Caki2 (cell line): ENCODE measurements at places on chromosomes 4 and X.

GRCh38 chr4:157242871-157243270 is 22.3 kb downstream of the GRIA2 start:
- no peak for DNase-seq

GRCh38 chr4:44016570-44017421 is 431.8 kb downstream of the KCTD8 start:
- DNase-seq, result no peak

DNA sequence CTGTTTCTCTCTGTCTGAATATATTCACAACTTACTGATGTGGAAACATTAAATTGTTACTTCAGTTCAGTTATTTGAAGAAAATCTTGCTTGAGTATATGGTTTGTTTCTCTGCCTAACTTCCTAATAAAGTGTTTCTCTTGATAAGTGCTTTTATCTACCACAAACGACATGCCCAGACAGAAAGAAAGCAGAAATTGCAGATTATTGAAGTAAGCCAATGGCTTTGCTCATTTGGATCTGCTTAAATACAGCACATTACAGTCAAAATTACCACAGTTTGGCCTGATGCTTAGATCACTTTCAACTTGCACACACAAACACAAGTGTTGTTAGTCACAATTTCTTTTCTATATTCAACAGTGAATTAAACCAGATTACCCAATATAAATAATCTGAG is 68.0 kb downstream of the ATOH1 start:
- no peak for DNase-seq

DNA sequence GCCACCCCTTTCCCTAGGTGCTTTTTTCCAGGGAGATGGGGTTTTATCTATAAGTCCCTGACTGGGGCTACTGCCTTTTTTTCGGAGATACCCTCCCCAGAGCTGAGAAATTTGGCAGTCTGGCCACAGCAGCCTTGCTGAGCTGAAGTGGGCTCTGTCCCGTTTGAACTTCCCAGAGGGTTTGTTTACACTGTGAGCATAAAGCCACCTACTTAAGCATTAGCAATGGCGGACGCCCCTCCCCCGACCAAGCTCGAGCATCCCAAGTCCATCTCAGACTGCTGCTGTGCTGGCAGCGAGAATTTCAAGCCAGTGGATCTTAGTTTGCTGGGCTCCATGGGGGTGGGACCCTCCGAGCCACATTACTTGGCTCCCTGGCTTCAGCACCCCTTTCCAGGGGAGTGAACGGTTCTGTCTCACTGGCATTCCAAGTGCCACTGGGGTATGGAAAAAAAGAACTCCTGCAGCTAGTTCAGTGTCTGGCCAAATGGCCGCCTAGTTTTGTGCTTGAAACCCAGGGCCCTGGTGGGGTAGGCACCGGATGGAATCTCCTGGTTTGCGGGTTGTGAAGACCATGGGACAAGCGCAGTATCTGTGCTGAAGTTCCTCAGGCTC is 456.4 kb upstream of the HTR2C start:
- no peak for DNase-seq

DNA sequence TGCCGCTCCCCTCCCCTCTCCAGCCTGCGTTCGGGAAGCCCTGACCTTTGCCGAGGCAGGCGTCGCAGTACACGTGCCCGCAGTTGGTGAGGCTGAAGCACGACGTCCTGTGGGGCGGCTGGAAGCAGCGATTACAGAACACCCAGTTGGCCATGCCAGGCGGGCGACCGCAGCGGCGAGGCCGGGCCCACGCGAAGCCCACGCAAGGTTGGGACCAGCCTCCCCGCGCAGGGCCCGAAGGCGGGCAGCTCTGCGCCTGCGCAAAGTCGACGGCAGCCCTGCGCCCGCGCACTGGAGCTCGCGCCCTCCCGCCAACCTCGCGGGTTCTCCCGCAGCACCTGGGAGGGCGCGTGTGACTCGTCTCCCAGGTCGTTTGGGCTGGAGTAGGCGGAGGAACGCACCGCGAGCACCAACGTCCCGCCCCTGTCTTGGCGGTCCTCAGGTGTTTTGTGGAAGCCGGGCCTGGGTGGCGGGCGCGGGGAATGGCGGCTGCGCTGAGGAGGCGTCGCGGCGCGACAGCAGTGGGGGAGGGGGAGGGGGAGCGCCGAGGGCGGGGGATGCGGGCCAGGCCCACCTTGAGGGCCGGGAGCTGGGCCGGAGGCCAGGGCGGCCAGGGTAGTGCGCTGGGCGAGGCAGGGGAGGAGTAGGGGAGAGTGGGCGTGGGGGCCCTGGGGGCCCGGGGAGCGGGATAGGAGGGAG is at the start of gene RNF212:
TSS of gene RNF212 (minus strand) at position 254 of the 699 bp plus-strand sequence. CDS start at position 154, 100 bp downstream.
- no peak for DNase-seq

GRCh38 chrX:141467442-141467841 is 117.1 kb downstream of the SPANXA1 start:
- no peak for DNase-seq

DNA sequence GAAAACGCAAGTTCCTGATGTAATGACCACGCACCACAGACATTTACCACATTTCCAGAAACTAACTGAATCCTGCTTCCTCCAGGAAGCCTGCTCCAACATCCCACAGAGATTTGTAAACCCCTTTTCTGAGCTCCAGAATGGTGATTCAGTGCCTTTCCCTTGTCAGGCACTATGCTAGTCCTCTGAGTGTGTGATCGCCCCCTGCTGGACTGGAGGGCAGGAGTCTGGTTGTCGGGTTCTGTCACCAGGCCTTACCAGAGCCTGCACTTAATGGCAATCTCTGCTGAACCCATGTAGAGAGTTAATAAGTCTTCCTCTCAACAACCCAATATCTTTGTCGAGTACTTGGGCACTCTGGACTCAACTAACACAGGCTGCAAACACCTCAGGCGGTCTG is 14.5 kb upstream of the KDM5C start:
- no peak for DNase-seq

- peak; percentile 60 for DNase-seq
Measured at GRCh38 chr4:6944301-6945051, 34.9 kb downstream of the TBC1D14 start.

DNA sequence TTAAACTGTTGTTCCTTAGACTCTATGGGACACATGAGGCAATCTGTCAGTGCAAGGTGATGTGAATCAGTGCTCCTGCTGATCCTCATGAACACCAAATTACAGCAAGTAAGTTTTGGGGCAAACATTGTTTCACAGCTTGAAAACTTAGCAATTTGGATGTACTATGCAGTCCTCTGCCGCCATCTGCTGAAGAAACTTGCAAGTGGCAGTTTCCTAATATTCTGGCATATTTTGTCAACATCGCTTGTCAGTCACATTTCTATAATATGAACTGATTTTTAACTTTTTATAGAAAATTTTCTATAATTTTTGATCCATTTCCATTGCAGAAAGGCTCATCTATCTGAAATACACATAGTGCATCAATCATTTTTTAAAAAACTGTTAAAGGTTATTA is 56.3 kb downstream of the ZAR1 start:
- no peak for DNase-seq

DNA sequence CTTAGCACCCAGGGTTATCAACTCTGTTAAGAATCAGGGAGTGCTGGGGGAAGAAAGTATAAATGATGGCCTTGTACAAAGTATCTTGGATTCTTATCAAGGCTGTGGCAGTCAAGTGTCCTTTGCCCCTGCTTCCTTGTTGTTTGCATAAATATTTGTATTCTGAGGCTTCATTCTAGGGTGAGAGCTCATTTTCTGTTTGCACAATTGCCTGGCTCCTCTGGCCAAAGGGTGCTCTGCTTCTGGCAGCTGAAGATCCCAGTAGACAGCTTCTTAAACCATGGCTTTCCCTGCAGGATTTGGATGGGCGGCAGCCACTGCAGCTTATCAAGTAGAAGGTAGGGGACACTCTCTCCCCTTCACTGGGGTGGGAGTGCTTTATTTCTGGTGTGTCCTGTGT is at the start of gene GBA3:
TSS of gene GBA3 (plus strand) at position 202 of the 400 bp plus-strand sequence.
- no peak for DNase-seq

- DNase-seq, result no peak
Measured at GRCh38 chr4:184424279-184424678, 50.1 kb downstream of the IRF2 start.

DNA sequence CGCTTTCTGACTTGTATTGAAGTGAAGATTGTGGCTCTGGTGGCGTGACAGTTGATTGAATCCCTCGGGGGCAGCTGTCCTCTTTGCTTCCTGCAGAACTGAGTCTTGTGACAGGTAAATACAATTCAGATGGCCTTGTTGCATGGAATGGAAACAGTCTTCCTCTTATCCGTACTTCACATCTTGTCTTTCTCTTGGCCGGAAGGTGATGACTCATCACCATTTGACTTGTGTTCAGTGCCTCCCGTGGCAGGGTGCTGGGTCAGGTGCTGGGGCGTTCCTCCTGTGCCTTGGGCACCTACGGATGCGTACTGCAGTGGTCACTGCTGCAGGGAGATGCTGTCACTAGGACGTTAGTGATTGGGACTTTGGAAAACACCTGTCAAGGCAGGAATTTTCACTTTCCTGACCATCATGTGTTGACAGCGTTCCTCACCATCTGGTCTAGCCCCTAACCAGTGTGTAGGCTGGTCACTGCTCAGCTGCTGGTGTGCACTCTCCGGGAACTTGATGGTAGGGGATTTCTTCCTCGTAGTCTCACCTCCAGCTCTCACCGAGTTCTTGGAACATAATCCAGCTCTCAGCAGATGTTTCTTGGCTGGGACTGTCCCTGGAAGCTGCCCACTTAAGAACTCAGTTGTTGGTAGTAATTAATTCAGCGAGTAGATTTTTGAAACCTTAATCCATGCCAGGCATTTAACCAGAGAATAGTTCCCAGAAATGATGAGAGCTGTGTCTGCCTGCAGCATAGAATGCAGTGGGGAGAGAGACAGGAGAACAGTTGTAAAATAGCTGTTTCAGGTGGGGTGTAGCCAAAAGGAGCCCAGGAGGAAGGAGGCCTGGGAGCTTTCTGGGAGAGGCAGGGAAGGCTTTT is 7.2 kb downstream of the TBC1D14 start:
- peak; percentile 89 for DNase-seq

GRCh38 chr4:148015058-148015457 is 283.2 kb downstream of the ARHGAP10 start:
- DNase-seq, result no peak

DNA sequence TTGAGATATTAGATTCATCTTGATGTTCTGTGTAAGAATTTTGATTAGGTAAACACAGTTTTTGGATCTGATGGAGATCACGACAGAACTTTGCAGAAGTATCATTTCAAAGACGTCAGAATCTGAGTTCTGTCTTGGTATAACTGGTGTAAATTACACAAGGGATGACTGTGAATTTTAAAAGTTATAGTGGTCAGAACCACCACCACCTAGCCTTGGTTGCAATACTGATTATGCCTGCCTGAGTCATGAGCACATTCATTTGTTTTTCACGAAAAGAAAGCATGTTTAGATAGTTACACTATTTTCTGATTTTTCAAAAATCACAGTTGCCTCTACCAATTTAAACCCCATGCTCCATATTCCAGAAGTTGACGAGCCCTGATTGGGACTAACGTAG is 54.8 kb downstream of the ZFX start:
- no peak for DNase-seq

GRCh38 chr4:103753868-103754653 is 34.3 kb upstream of the TACR3 start:
- DNase-seq, result no peak

GRCh38 chrX:126137899-126138298 is 28.2 kb downstream of the DCAF12L2 start:
- peak; percentile 2 for DNase-seq

DNA sequence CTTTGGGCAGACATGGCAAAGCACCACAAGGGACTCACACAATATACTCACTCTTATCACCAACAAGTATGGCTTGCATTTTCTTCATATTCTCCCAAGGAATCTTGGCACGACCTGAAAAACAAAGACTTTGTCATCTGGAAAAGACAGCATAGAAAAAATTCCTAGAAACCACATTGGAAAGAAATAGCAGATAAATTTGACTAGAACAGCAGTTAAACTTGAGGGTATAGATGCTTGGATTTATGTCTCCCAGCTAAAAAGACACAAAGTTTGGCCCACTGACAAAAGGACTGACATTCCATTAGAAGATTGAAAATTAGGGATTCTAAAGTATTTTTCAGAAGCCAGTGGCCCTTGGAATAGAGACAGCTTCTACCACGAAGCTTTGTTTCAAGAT is 6.9 kb upstream of the VEGFC start:
- DNase-seq, result no peak

GRCh38 chrX:101347859-101348451 is 587 bp downstream of the TIMM8A start:
- DNase-seq, result no peak

DNA sequence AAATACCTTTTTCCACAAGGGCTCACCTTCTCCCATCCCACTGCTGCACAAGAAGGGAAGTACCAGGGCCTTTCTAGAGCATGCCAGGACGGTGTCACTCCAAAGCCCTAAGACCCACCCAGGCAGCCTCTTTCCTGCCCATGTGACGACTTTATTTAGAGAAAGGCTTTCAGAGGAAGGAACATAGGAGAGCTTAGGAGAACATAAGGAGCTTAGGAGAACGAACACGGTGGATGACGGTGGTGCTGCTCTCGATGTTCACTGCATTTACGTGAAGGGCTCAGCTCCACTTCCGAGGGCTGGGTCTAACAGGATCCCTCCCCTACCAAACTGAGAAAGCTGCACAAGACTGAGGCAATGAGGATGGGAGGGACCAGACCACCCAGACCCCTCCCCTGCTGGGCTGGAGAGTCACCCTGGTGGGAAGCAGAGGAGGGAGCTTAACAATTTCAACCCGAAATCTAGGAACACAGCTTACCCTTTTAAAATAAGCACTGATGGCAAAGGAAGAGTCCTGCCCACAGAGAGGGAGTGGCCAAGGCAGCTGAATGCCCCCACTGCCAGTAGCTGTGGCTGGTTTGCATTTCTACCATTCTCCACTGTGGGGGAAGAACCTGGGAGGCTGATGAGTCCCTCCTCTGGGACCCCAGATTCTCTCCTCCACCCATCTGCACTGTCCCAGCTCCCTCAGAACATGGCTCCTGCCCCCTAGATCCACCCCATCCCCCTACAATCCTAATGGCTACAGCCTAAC is 29.8 kb downstream of the ZFYVE28 start:
- no peak for DNase-seq

GRCh38 chr4:159142681-159143384 is 40.0 kb downstream of the RAPGEF2 start:
- DNase-seq, result no peak

- no peak for DNase-seq
Measured at GRCh38 chr4:58636381-58636780, 1526.2 kb upstream of the IGFBP7 start.

- DNase-seq, result no peak
Measured at GRCh38 chr4:115515772-115516171, 402.4 kb upstream of the NDST4 start.

GRCh38 chrX:41128955-41129354 is 43.7 kb downstream of the USP9X start:
- DNase-seq, result no peak

DNA sequence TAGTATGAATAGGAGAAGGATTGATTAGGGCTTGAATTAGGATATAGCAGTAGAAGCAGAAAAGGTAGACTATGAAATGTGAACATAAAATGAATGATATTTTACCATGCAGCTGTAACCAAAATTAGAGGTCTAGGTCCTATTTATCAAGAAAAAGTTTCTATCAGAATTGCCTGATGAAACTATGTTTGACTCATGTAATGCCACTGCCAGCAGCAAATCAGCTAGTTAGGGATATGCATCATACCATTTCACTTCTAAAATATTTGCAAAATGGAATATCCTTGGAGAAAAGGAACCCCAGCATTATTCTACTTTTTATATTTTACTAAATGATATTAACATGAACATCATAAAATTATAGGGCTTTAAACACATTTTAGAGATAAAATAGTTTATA is 188.4 kb downstream of the WDFY3 start:
- no peak for DNase-seq
